Stomach (tissue), 19 donors: ENCODE measurements at places on chromosomes 11 and 22. TPM values are rescaled to one million over a fixed set of nuclear protein-coding genes. Genes with fewer than 3 reads are reported as not detected.

The SH3BP1 gene
- 12.3 TPM for total RNA-seq

The MRGPRX4 gene
- not detected for total RNA-seq

The GNB1L gene
- total RNA-seq: 0.37 TPM

The SYT9 gene
- not detected for total RNA-seq

The KCNK7 gene
- not detected for total RNA-seq

The OR8D1 gene
- not detected for total RNA-seq

The LMNTD2 gene
- total RNA-seq: 12.8 TPM

- H3K4me1 ChIP-seq: peaks cover 2% of the 10 kb centered on the region
- DNase-seq: no peak
- H3K27ac ChIP-seq: no peak overlapping the region
- H3K27me3 ChIP-seq: no peaks in the 10 kb centered on the region
Measured at GRCh38 chr11:93432247-93432646, 101.7 kb downstream of the DEUP1 start.

DNA sequence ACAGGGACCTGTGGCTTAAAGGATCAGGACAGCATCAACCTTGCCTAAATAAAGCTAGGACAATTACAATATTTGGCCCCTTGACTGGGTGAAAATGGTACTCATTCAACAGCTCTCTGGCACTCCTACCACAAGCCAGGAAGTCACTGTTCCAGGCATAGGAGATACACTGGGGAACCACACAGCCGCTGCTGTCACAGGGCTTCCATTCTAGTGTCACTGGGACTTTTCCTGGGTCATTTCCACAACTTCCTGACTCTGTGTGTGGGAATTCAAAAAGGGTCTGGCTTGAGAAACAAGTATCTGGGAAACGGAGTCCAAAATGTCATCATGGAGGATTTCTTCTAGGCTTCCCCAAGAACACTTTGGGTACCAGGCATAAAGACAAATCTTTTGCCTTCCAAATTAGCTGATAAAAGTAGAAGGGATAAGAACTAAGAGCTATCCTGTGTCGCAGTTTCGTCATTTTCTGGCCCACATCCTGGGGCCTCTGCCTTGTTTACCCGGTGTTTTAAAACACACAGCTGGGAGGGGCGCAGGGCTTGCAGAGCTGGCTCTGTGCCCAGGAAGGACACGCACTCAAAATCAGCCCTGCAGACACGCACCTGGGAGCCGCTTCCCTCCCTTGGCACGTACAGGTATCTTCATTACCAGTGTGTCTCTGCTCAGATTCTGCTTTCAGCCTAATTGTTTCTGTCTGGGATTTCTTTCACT is 38.0 kb downstream of the TMEM45B start:
- peak overlapping the region; percentile 6 for H3K27ac ChIP-seq
- no peak overlapping the region for H3K4me3 ChIP-seq
- no peaks in the 10 kb centered on the region for H3K27me3 ChIP-seq

GRCh38 chr11:57015679-57016078 is 27.0 kb downstream of the OR5AK2 start:
- no peak for DNase-seq
- H3K4me1 ChIP-seq: no peaks in the 10 kb centered on the region
- H3K36me3 ChIP-seq: no peaks in the 10 kb centered on the region
- H3K27ac ChIP-seq: no peak overlapping the region
- no peaks in the 10 kb centered on the region for H3K27me3 ChIP-seq

DNA sequence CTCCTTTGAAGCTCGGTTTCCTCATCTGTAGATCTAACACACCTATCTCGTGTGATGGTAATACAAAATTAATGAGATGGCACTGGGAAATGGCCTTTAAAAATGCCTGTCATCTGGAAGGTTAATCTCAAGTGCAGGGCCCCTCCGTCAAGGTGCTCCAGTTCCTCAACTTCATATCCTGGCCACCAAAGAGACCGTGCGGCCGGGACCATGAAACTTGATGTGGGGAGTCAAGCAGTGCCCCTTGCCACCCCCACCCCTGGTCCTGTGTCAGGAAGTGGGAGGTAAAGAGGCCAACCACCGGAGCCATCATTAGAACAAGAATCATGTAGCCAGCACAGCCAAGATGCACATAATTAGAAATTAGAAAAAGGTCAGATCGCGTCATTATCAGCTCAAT is 108.2 kb downstream of the FEZ1 start:
- H3K27ac ChIP-seq: no peak overlapping the region
- no peak overlapping the region for H3K4me3 ChIP-seq
- no peak for DNase-seq
- no peaks in the 10 kb centered on the region for H3K36me3 ChIP-seq

DNA sequence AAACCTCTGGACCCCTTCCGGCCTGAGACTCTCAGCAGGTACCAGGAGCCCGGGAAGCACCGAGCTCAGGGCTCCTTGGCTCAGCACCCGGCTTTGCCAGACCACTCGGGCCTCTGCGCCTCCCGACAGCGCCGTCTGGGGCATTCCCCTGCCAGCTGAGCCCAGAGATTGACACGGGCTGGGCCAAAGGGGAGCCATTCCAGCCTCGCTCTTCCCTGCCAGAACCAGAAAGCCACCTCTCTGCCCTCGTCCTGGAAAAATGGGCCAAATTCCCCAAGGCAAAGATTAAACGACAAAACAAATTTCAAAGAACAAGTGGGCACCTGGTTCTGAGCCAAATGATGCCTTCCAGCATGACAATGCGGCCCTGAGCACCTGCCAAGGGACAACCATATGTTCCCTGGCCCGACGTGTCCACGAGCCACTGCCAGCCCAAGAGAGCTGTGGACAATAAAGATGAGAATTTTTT is 59.3 kb downstream of the CELSR1 start:
- no peak for DNase-seq
- no peaks in the 10 kb centered on the region for H3K4me1 ChIP-seq
- no peaks in the 10 kb centered on the region for H3K36me3 ChIP-seq
- no peak overlapping the region for H3K27ac ChIP-seq

- H3K36me3 ChIP-seq: peaks cover 30% of the 10 kb centered on the region
- no peak overlapping the region for H3K27ac ChIP-seq
- no peak overlapping the region for H3K4me3 ChIP-seq
- no peak for DNase-seq
- peaks cover 46% of the 10 kb centered on the region for H3K4me1 ChIP-seq
Measured at GRCh38 chr11:74636630-74637184, 44.3 kb downstream of the POLD3 start.

- no peaks in the 10 kb centered on the region for H3K36me3 ChIP-seq
- no peaks in the 10 kb centered on the region for H3K4me1 ChIP-seq
- no peak for DNase-seq
- H3K27ac ChIP-seq: no peak overlapping the region
- no peak overlapping the region for H3K4me3 ChIP-seq
- peaks cover 18% of the 10 kb centered on the region for H3K27me3 ChIP-seq
Measured at GRCh38 chr11:125910226-125910849, 6.0 kb downstream of the DDX25 start.

DNA sequence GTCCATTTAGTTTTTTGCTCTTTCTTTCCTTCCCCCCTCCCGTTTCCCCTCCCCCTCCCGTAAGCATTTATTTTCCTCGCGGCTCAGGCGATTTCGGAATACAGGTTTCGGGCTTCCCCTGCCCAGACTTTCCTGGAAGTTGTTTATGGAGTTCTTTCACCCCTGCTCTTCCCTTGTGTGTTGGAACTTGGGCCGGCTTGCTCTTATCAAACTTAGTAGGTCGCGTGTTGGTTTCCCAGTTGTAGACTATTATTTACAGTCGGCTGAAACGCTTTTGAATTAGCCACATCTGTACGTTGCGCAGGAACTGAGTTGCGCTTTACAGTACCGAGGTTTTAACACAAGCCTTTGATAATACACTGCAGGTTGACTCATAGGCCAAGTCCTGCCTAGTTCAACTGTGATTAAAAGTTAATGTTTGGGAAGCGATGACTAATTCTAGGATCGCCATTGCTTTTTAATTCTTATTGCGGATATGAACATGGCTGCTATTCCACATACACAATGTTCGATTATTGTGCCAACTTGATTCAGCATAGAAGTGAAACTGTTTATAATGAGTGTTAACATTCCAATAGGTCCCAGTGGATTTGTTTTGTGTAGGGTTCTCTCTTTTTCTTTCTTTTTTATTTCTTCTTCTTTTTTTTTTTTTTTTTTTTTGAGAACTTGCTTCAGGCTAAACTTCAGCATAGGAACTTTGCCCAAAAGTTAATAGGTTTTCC is 1.7 kb downstream of the YAP1 start:
- peaks cover 53% of the 10 kb centered on the region for H3K4me1 ChIP-seq
- peak; percentile 89 for DNase-seq
- peaks cover 5% of the 10 kb centered on the region for H3K27me3 ChIP-seq
- H3K4me3 ChIP-seq: peak overlapping the region; percentile 82

- H3K4me3 ChIP-seq: no peak overlapping the region
- DNase-seq: no peak
- no peaks in the 10 kb centered on the region for H3K27me3 ChIP-seq
- H3K27ac ChIP-seq: no peak overlapping the region
- H3K36me3 ChIP-seq: no peaks in the 10 kb centered on the region
Measured at GRCh38 chr11:94271885-94272372, 32.5 kb upstream of the IZUMO1R start.
